Right forelimb (tissue), 1 donor: ENCODE measurements at places on chromosomes 11 and 22.

GRCh38 chr11:46455834-46456233 lies 64.3 kb upstream of the CHRM4 start:
- DNase-seq: no peak

DNA sequence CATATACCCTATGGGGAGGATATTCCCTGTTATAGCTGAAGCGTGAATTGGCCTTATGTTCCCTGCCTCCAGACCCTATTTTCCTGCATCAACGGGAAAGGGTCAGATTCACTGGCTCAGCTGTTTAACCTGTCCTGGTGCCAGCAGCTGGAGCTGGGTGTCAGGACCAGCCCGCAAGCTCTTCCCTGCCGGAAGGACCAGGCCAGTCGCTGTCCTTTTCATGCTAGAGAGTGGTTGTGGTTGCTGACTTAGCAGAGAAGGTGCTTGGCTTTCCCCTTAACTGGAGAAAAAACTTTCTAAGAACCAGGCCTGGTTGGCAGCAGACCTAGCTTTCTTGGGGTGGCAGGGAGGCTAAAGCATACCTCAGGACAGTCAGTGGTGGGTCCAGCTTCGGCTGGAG lies 5.2 kb upstream of the SREBF2 start:
- no peak for DNase-seq

DNA sequence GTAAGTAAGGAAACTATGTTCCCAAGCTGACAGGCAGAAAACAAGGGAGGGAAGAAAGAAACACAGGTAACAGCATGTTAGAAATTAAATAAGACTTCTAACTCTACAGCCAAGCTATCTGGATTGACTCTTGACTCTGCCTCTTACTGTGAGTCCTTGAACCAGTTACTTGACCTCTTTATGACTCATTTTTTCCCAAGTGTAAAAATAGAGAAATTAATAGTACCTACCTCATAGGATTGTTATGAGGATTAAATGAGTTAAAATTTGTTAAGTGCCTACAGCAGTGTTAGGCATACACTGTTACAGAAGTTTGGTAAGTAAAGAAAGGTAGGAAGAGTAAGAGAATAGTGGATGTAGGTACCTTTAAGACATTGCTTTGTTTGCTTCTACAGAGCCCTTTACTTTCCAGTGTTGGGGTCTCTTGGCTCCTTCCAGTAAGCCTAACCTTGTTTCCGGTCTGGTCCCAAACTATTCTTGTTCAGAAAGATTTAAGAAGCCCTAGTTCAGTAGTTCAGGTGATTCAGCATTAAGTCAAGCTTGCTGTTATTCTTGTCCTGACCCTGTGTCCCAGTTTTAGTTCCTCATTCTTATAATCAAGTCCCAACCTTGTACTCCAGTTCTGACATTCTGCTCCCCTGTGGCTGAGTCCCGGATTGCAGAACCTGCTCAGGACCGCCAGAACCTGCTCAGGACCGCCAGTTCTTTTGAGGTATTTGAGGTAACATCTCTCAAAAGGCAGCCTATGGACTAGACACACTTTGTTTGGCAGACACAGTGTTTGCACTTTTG lies 963.4 kb upstream of the CCDC90B start:
- DNase-seq: no peak

DNA sequence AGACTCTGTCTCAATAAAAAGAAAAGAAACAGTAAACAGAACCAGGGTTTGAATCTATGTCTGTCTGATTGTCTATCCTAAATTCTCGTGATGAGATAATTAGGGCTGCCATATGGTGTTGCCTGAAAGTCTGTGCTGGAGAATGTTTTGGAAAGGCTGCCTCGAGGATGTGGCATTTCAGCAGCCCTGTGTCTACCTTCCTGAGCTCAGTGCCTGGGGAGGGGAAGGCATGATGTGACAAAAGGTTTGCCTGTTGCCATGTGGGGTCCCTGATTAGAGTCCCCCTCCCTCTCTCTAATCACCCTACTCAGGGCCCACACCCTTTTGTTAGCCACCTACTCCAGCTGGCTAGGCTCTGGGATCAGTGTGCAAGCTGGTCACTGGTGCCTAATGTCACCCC lies 15.2 kb downstream of the CD82 start:
- DNase-seq: no peak

GRCh38 chr11:134580610-134580975 lies 168.6 kb upstream of the B3GAT1 start:
- no peak for DNase-seq

- DNase-seq: no peak
These were observed 50.9 kb downstream of the CDON start for GRCh38 chr11:126011754-126012153.

DNA sequence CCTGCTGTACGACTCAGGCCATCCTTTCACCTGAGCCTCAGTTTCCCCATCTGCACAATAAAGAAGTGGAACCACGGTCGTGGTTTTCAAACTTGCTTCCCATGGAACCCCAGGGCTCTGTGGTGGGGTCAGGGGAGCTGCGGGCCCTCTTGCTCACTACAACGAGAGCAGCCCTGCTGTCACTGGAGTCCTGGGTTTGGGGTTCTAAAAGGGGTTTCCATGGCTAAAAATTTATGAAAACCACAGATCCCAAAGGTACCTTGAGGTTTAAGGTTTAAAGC lies 45.4 kb upstream of the CARS1 start:
- no peak for DNase-seq

GRCh38 chr22:41696703-41697102 lies 2.6 kb upstream of the MEI1 start:
- DNase-seq: no peak

- no peak for DNase-seq
These were observed 25.0 kb downstream of the GDPD5 start for GRCh38 chr11:75500742-75501141.

DNA sequence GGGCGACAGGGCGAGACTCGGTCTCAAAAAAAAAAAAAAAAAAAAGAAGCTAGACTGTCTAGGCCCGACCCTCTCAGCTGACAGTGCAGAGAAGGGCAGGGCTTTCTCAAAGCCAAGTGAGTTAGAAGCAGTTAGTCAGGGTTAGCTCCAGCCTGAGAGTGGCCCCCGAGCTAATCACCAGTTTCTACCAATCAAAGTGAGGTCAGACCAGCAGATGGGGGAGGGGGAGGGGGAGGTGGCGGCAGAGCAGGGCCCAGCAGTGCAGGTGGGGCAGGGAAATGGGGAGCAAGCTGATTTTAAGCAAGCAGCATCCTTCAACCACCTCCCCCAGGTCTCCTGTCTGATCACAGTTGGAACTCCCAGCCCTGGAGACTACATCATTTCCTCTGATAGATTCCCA lies 55.3 kb upstream of the PRR5 start:
- no peak for DNase-seq

GRCh38 chr11:96227244-96227643 lies 115.8 kb downstream of the MAML2 start:
- no peak for DNase-seq

- no peak for DNase-seq
These were observed 44.7 kb downstream of the AP2A2 start for GRCh38 chr11:970319-970871.

DNA sequence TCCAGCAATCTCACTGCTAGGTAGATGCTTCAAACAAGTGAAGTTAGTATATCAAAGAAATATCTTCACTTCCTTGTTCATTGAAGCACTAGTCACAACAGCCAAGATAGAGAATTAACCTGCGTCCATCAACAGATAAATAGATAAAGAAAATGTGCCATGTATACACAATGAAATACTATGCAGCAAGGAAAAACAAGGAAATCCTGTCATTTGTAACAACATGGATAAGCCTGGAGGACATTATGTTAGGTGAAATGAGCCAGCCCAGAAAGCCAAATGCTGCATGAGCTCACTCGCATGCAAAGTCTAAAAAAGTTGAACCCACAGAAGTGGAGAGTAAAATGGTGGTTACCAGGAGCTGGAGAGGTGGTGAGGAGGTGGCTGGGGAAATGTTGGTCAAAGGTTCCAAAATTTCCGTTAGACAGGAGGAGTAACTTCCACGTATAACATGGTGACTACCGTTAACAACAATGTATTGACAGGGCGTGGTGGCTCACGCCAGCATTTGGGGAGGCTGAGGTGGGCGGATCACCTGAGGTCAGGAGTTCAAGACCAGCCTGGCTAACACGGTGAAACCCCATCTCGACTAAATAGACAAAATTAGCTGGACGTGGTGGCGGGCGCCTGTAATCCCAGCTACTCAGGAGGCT lies 23.6 kb upstream of the CARS1 start:
- no peak for DNase-seq
